Posterior vena cava (tissue), 2 donors: ENCODE measurements at places on chromosomes 13 and 19. TPM values are rescaled to one million over a fixed set of nuclear protein-coding genes. Genes with fewer than 3 reads are reported as not detected.
A peak's percentile ranks its signal among the peaks of the same experiment; 100 is the strongest.

PRSS57 gene
- total RNA-seq: not detected

- no peak for DNase-seq
Measured at GRCh38 chr13:110780422-110780821, 66.9 kb downstream of the ING1 start.

- DNase-seq: no peak
Measured at GRCh38 chr13:111513766-111514609, 193.5 kb downstream of the TEX29 start.

DMKN gene
- total RNA-seq: 2.2 TPM

- no peak for DNase-seq
Measured at GRCh38 chr13:46668302-46668720, 115.3 kb downstream of the LRCH1 start.

DNA sequence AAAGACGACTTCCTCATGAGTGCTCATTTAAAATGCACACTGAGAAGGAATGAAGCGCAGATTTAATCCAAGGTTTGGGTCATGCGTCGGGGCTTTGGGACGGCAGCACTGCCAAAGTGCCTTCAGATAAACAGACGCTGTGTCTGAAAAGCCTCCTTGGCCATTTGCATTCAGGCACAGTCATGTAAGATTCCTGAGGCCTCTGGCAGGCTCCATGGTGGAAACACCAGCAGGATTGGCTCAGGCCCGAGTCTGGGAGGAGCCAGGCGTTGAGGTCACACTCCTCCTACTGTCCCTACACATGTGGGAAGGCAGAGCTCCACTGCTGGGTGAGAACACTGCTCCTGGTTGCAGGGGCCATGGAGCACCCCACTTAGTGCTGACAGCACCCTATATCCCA, 113.3 kb upstream of the KL start:
- DNase-seq: peak; percentile 94

CPB2 gene
- not detected for total RNA-seq

DNA sequence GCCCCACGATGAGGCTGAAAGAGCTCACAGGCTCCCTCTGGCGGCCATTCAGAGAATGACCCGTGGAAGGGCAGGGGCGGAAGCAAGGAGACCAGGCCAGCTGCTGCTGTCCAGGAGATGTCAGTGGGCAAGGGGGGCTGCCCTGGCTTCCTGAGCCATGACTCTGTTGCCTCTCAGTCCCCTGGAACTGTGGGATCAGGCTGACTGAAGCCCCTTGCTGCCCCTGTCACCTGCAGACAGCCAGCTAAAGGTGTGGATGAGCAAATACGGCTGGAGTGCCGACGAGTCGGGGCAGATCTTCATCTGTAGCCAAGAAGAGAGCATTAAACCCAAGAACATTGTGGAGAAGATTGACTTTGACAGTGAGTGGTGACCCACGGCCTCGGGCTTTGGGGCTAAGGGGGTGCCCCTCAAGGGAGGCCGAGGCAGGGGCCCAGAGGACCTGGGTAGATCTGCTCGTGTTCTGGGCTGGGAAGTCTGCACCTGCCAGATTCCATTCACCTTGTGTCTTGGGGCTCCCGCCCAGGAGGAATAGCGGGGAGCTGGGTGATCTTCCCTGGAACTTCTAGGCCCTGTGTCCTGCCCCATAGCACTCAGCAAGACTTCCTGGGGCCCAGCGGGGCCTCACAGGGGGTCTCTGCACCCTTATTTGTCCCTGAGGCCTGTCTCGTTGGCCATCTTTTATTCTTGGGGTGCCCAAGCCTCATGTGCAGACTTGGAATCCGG, 12.5 kb upstream of the ACTN4 start:
- DNase-seq: peak; percentile 93

GRCh38 chr13:71394176-71394575, 472.8 kb downstream of the DACH1 start:
- no peak for DNase-seq

DNA sequence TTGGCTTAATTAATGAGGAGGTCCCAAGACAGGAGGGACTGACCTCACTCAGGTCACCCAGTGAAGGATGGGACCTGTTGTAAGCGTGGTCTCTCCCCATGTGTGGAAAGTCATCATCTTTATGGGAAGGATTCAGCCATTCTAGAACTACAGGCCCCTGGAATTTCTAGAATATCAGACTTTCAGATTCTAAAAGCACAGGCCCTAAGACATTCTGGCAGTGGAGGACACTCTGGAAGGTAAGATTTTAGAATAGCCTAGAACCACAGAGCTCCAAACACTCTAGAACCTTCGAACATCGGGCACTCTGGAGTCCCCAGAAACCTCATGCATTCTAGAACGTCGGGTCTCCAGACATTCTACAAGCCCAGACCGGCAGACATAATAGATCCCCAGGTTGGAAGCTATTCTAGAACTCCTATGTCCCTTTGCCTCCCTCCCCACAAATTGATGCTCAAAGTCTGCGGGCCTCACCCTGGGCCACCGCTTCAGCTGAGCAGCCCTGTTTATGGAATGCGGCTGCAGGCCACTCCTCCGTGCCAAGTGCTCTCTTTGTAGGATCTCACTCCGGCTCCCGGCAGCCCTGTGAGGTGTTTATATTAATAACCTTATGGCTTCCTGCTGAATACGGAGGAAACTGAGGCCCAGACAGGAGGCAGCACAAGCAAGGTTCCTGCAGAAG, 1.9 kb upstream of the KLK15 start:
- DNase-seq: peak; percentile 5

DNA sequence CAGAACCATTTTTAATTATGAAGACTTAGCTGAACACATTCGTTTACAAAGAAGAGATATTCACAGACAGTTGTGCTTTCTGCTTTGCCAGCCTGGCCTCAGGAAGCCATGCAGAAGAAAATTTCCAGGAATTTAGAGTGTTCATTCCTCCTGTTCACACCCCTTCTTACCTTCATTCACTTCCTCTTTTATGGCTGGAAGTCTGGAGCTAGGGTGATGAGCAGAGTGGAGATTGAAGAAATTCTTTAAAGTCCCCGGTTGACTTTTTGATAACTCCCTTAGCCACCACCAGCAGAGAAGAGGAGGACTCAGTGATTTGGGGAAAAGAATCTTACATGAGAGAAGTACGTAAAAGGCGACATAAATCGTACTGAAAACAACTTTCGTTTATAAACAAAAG, 263.6 kb upstream of the TSHZ3 start:
- no peak for DNase-seq

PCDH9 gene
- total RNA-seq: 2.4 TPM

- DNase-seq: no peak
Measured at GRCh38 chr19:1883784-1884183, 1.5 kb downstream of the ABHD17A start.

GRCh38 chr13:67100730-67101129, 129.4 kb downstream of the PCDH9 start:
- DNase-seq: no peak

GRCh38 chr13:95146486-95146885, 154.8 kb downstream of the ABCC4 start:
- DNase-seq: no peak

- no peak for DNase-seq
Measured at GRCh38 chr19:15280048-15280725, 47.9 kb upstream of the EPHX3 start.

DNA sequence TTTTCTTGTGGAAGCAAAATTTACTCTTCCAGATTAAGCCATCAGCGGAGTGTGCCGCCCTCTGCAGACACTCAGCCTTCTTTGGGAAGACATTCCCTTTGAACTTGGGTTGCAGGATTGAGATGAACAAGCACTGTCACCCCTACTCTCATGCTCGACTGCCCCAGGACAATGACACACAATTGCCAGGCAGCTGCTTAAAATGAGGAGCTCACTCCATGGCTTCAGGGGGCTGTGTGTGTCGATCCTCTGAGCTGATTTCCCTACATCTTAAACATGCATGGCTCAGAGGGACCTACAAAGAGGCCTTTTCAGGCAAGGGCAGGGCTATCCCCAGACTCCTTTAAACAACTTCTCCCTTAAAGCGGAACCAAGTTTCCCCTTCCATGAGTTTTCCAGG, 107.5 kb upstream of the MBNL2 start:
- DNase-seq: no peak

FGF21 gene
- not detected for total RNA-seq

- DNase-seq: peak; percentile 29
Measured at GRCh38 chr19:16373079-16373478, 48.5 kb downstream of the KLF2 start.

GRCh38 chr13:24141333-24141910, 19.1 kb upstream of the SPATA13 start:
- no peak for DNase-seq

DNA sequence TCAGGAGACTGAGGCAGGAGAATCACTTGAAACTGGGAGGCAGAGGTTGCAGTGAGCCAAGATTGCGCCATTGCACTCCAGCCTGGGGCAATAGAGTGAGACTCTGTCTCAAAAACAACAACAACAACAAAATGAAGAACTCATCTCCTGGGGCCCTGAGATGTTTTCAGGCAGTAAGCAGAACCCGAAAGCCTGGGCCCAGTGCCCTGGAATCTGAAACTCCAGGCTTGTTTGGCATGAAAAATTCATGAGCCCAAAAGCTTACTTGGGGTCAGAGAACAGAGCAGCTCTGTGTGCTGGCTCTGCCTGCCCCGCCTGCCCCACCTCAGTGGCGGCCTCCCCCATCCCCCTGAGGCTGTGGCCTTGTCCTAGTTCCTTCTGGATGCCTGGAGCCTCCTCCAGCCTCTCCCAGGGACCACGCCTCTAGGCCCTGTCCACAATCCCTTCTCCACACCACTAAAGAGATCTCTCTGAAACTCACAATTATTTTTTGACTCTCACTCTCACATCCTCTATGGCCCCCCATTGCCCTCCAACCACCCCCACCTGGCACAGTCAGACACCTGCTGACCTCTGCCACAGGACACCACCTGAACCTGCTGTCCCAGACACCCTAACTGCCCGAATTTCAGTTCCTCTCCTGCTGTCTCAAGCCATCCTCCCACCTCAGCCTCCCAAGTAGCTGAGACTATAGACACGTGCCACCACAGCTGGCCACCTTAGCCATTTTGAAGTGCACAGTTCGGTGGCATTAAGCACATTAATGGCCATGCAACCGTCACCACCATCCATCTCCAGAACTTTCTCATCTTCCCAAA, 6.9 kb upstream of the AP1M2 start:
- DNase-seq: no peak

SH2D3A gene
- total RNA-seq: 0.52 TPM

GRCh38 chr19:38666663-38667511, 19.4 kb downstream of the ACTN4 start:
- DNase-seq: no peak

DNA sequence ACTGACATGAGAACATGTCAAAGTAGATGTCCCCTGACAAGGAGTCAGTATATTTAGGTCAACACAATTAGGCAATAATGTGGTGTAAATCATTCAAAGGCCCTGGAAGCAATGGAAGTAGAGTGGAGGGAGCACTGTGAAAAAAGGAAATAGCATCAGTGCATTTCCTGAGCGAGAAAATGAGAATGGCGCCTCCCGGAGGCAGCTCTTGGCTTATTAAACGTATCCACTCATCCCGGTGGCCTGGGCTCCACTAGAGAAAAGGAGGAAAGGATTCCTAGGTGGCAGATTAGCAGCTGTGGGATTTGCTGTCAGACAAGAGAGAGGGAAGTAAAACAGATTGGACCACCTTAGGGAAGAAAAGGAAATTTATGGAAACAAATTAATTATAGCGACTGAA, 173.7 kb upstream of the TMTC4 start:
- DNase-seq: no peak

GRCh38 chr13:49323344-49323743, 75.6 kb downstream of the CDADC1 start:
- DNase-seq: no peak

GRCh38 chr13:109760402-109760801, 26.0 kb downstream of the IRS2 start:
- DNase-seq: no peak

DNA sequence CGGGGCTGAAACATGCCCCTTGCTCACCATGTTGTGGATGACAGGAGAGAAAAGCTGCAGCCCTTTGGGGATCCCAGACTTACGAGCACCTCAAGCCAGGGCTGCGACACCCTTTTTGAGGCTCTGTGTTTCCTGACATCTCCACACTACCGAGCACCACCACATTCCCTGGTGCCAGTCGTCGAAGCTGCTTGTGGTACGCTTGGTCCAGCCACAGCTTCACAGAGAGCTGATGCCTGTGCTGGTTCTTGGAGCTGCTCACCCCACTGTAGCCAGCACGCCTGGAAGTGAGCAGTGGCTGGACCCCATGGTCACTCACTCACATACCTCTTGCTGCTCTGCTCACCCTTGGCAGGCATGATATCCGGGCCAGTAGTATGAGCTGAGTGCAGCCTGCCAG, 367.5 kb downstream of the SLITRK6 start:
- DNase-seq: no peak

DNA sequence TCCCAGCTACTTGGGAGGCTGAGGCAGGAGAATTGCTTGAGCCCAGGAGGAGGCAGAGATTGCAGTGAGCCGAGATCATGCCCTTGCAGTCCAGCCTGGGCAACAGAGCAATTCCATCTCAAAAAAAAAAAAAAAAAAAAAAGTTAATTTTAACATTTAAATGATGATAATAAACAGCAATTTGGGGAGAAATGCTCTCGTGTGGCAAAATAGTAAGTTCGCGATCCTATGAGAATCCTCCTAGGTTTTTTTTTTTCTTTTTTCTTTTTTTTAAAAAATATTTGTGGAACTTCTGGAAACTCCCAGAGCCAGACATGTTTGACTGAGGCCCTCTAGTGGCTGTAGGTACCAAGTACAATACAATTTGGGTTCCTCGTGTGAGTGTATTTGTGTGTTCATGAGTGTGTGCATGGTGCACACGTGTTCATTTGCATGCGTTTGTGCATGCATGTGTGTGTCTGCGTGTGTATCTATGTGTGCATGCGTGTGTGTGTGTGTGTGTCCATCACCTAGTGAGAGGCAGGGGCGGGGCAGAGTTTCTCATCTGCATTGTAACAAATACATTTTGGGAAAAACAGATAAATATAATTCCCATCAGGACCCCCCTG, 31.2 kb downstream of the TMPRSS9 start:
- no peak for DNase-seq

ZNF66 gene
- 5.2 TPM for total RNA-seq

- DNase-seq: no peak
Measured at GRCh38 chr13:73081256-73081915, 22.6 kb downstream of the KLF5 start.

ZSCAN5B gene
- not detected for total RNA-seq

ZNF433 gene
- total RNA-seq: 5.1 TPM

DNA sequence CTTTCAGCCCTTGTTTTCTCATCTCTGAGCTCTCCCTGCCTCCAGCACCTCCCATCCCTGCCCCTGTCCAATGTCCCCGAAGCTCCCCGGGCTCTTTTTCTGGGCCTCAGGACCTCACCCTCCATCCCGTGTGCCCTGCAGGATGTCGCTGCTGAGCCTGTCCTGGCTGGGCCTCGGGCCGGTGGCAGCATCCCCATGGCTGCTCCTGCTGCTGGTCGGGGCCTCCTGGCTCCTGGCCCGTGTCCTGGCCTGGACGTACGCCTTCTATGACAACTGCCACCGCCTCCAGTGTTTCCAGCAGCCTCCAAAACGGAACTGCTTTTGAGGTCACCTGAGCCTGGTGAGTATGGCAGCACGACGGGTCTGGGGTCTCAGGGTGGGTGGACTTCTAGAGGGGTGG, 51.1 kb upstream of the CYP4F8 start:
- peak; percentile 58 for DNase-seq

RASL11A gene
- 46.4 TPM for total RNA-seq

GRCh38 chr19:6026390-6027227, 48.7 kb upstream of the RANBP3 start:
- peak; percentile 43 for DNase-seq
